ENCODE measurements at places on chromosomes 2 and 18. TPM values are rescaled to one million over a fixed set of nuclear protein-coding genes. Genes with fewer than 3 reads are reported as not detected.

The CLASP1 gene
- total RNA-seq: 94.0 TPM

The TLX2 gene
- total RNA-seq: 0.18 TPM

The CNGA3 gene
- total RNA-seq: not detected

The CRACDL gene
- total RNA-seq: 1.7 TPM

The UCN gene
- 3.1 TPM for total RNA-seq

The NTSR2 gene
- total RNA-seq: not detected

The FER1L5 gene
- 1.1 TPM for total RNA-seq

DNA sequence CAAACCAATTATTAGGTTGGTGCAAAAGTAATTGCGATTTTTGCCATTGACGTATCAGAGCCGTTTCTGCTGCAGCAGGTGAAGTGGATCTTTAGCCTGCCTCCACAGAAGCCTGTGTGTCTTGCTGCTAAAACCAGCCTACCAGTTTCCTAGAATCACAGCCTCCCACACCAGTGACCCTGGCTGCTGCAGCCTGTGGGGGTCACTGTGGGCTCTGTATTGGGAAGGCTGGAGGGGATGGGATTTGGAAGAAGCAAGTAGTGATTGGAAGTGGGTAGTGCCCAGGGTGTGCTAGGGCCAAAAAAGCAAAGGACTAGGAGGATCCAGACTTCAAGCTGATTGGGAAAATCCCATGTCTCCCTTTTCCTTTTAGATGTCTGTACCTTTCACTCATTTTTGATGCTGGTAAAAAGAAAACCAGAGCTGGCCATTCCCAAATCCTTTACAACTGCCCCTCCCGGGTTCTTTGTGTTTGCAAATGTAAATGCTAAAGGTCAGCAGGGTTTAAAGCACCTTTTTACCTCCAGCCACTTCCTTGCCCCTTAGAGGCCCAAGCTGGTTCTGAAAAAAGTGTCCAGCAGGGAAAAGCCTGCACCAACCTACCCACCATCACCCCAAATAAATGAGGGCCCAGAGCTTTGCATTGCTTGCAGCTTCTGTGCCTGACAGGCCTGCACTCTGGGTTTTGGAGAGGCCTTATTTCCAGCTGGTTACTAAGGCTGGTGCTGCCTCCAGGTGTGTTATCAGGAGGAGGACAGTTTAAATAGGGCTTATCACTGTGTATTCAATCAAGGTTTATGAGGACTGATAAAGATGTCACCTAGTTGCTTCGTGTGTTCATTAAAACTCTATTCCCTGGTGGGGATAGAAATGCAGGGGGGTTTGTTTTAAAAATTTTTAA is 172.0 kb downstream of the MIB1 start:
- H3K4me1 ChIP-seq: peaks cover 25% of the 10 kb centered on the region
- no peak for DNase-seq
- no peaks in the 10 kb centered on the region for H3K36me3 ChIP-seq
- H3K27me3 ChIP-seq: peaks cover 13% of the 10 kb centered on the region
- no peak overlapping the region for H3K4me3 ChIP-seq
- H3K27ac ChIP-seq: no peak overlapping the region

- peak overlapping the region; percentile 86 for H3K4me3 ChIP-seq
- DNase-seq: no peak
- H3K4me1 ChIP-seq: peaks cover 11% of the 10 kb centered on the region
- no peaks in the 10 kb centered on the region for H3K27me3 ChIP-seq
- peaks cover 9% of the 10 kb centered on the region for H3K36me3 ChIP-seq
- peak overlapping the region; percentile 94 for H3K27ac ChIP-seq
Measured at GRCh38 chr18:9333441-9334328, 888 bp upstream of the TWSG1 start.

DNA sequence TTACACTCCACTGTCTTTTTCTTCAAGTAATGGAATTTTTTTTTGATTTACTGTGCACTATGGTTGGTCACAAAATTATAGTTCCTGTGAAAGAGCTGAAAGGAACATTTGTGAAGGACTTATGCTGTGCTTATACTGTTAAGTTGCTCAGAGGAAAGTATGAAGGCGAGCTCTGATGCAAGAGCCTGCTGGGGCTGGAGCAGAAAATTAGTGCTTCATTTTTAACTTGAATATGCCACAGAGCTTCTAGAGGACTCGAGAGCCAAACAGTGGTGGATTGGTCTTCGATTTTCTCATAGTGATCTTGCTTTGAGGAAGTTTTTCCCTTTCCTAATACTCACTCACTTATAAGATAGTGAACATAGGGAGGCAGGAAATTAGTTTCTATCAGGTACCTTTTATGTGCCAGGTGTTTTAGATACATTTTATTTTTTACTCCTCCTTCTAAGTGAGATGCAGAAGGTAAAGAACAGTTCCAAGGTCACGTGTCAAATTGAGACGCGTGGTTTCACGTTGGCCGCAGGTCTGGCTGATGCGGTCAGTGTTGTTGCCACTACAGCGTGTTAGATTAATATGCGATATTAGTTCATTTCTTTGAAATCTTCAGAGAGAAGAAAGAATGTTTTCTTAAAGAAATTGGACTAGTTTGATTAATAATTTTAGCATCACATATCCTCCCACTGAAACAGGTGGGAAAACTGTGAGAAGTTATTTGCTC is 20.2 kb downstream of the GATA6 start:
- DNase-seq: no peak
- H3K27ac ChIP-seq: peak overlapping the region; percentile 96
- peak overlapping the region; percentile 7 for H3K4me3 ChIP-seq
- H3K36me3 ChIP-seq: peaks cover 20% of the 10 kb centered on the region

GRCh38 chr2:28649481-28650265 is 102.0 kb upstream of the PPP1CB start:
- H3K27ac ChIP-seq: no peak overlapping the region
- peaks cover 14% of the 10 kb centered on the region for H3K4me1 ChIP-seq
- H3K4me3 ChIP-seq: no peak overlapping the region
- no peaks in the 10 kb centered on the region for H3K27me3 ChIP-seq
- H3K36me3 ChIP-seq: no peaks in the 10 kb centered on the region
- no peak for DNase-seq

- no peaks in the 10 kb centered on the region for H3K4me1 ChIP-seq
- H3K27me3 ChIP-seq: no peaks in the 10 kb centered on the region
- H3K4me3 ChIP-seq: no peak overlapping the region
- no peak overlapping the region for H3K27ac ChIP-seq
- no peak for DNase-seq
Measured at GRCh38 chr18:75016025-75016717, 192.8 kb downstream of the PTGR3 start.

GRCh38 chr18:63820694-63821093 is 45.5 kb downstream of the SERPINB7 start:
- peaks cover 3% of the 10 kb centered on the region for H3K4me1 ChIP-seq
- no peak overlapping the region for H3K4me3 ChIP-seq
- no peak overlapping the region for H3K27ac ChIP-seq
- DNase-seq: no peak
- H3K36me3 ChIP-seq: no peaks in the 10 kb centered on the region

- peaks cover 54% of the 10 kb centered on the region for H3K27me3 ChIP-seq
- H3K4me3 ChIP-seq: no peak overlapping the region
- H3K36me3 ChIP-seq: no peaks in the 10 kb centered on the region
- no peaks in the 10 kb centered on the region for H3K4me1 ChIP-seq
Measured at GRCh38 chr2:113305146-113305545, 26.4 kb upstream of the PAX8 start.

DNA sequence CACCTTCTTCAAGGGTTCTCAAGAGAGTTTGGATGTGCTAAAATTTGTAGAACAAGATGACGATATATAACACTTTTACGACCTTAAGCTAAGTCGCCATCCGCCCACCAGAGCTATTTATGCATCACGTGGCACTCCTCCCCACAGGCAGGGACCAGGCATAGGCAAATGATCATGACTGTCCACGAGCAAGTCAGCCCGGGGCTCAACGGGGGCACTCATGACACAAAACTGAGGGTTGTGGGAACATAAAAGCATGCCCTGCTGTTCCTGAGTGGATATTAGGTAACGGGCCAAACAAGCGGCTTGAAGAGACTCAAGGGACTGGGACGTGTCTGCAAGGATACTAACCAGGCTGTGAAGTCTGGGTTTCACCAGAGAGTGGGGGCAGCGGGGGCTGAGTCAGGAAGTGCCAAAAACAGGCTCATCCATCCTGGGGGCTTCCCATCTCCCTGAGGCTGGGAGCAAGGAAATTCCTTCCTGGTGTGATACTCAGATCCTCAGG is 58.1 kb downstream of the FAM178B start:
- peaks cover 43% of the 10 kb centered on the region for H3K4me1 ChIP-seq
- H3K36me3 ChIP-seq: no peaks in the 10 kb centered on the region
- peaks cover 2% of the 10 kb centered on the region for H3K27me3 ChIP-seq
- peak overlapping the region; percentile 90 for H3K27ac ChIP-seq

GRCh38 chr2:207274530-207275189 is 108.9 kb upstream of the KLF7 start:
- peaks cover 2% of the 10 kb centered on the region for H3K27me3 ChIP-seq
- no peak overlapping the region for H3K4me3 ChIP-seq
- no peaks in the 10 kb centered on the region for H3K4me1 ChIP-seq
- H3K27ac ChIP-seq: no peak overlapping the region
- no peaks in the 10 kb centered on the region for H3K36me3 ChIP-seq

DNA sequence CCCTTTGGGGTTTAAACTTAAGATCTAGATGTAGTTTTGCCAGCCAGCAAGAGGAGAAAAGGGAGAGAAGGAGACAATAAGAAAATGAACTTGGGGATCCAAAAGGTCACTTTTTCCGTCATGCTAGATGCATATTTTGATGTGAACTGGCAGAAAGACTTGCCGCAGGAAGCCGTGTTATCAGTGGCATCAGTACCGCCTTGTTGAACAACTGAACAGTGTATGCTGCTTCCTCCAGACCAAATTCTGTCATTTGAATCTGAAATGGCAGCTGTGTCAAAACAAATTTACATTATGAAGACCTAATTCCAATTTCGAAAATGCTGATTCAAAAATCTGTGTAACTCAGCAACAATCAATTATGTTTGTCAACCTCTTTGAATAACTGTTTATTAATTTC is 42.1 kb downstream of the TMEM200C start:
- no peak for DNase-seq
- H3K27me3 ChIP-seq: no peaks in the 10 kb centered on the region
- no peaks in the 10 kb centered on the region for H3K4me1 ChIP-seq
- no peak overlapping the region for H3K4me3 ChIP-seq

GRCh38 chr2:201821080-201821479 is 14.7 kb downstream of the CDK15 start:
- peaks cover 19% of the 10 kb centered on the region for H3K4me1 ChIP-seq
- no peaks in the 10 kb centered on the region for H3K27me3 ChIP-seq
- no peak overlapping the region for H3K27ac ChIP-seq
- peaks cover 6% of the 10 kb centered on the region for H3K36me3 ChIP-seq

GRCh38 chr2:128228894-128229293 is 89.8 kb downstream of the HS6ST1 start:
- H3K4me3 ChIP-seq: no peak overlapping the region
- H3K4me1 ChIP-seq: no peaks in the 10 kb centered on the region
- H3K27me3 ChIP-seq: peaks cover 9% of the 10 kb centered on the region
- H3K36me3 ChIP-seq: no peaks in the 10 kb centered on the region

- peaks cover 4% of the 10 kb centered on the region for H3K4me1 ChIP-seq
- no peak overlapping the region for H3K27ac ChIP-seq
- H3K27me3 ChIP-seq: no peaks in the 10 kb centered on the region
- H3K4me3 ChIP-seq: no peak overlapping the region
- no peaks in the 10 kb centered on the region for H3K36me3 ChIP-seq
Measured at GRCh38 chr2:212022966-212023365, 515.6 kb downstream of the ERBB4 start.
